Activated naive CD8-positive, alpha-beta T cell treated with anti-CD3 and anti-CD28 coated beads for 36 hours (primary cell): ENCODE measurements at places on chromosomes 4 and X. TPM values are rescaled to one million over a fixed set of nuclear protein-coding genes. Genes with fewer than 3 reads are reported as not detected.

DNA sequence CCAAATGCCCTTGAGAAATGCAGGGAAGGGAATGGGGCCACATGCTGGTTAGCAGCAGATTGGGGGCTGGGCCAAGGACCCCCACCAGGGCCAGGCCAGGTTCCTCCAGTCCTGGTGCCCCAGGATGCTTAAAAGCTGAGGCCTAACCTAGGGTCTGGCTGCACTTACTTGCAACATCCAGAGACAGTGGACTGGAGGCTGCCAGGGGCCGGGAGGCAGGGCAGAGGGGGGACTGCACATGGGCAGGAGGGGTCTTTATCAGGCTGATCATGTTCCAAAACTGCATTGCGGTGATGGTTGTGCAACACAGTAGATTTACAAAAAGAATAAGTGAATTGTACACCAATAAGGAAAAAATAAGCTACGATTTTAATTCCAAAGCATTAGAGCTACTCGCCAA lies 36.8 kb upstream of the C4orf50 start:
- no peak for DNase-seq

Gene TMEM128
- total RNA-seq, result 23.6 TPM

Gene TBL1X
- 33.1 TPM for total RNA-seq

Gene PWWP3B
- not detected for total RNA-seq
